Activated CD4-positive, alpha-beta T cell treated with anti-CD3 and anti-CD28 coated beads, Interleukin-2, amount 10 ng/mL, durations not matched to agents 7 days and 5 days (primary cell): ENCODE measurements at places on chromosomes 11 and 22.

- DNase-seq, result no peak
Observed at GRCh38 chr22:30875481-30876215, 92.9 kb downstream of the MORC2 start.

DNA sequence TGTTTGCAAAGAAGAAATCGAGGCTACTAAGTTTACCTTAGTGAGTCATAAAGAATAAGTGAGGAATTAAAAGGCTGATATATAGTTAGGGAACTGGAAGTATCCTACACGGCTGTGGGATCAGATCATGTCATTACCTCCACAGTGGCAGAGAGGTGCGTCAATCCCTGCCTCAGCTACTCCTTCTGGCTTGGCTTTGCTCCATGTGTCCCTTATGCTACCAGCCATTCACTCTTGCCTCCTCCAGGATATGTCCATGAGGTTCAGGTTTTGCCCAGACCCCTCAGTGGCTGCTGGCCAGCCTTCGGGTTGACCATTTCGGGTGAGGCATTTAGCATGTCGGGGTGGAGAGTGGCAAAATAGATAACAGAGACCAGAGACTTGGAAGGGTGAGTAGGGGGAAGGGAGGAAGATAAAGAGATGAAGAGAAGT is 153.4 kb downstream of the LDLRAD3 start:
- no peak for DNase-seq

- DNase-seq, result no peak
Observed at GRCh38 chr11:9953994-9954626, 290.2 kb downstream of the SWAP70 start.

- DNase-seq, result peak; percentile 81
Observed at GRCh38 chr11:134360050-134360835, 28.5 kb downstream of the GLB1L2 start.

GRCh38 chr11:7673724-7674434 is 579 bp upstream of the CYB5R2 start:
- no peak for DNase-seq

GRCh38 chr11:117441146-117441975 is 113.7 kb downstream of the CEP164 start:
- DNase-seq, result no peak
